Stimulated activated CD4-positive, alpha-beta T cell treated with anti-CD3 and anti-CD28 coated beads, Interleukin-15, amount 100 ng/mL, for 48 hours (primary cell): ENCODE measurements at places on chromosomes 16 and 17.

- DNase-seq: no peak
Observed at GRCh38 chr17:8706431-8706830, 38.2 kb downstream of the CCDC42 start.

GRCh38 chr17:75406222-75406615 is 741 bp upstream of the GRB2 start:
- DNase-seq: no peak

DNA sequence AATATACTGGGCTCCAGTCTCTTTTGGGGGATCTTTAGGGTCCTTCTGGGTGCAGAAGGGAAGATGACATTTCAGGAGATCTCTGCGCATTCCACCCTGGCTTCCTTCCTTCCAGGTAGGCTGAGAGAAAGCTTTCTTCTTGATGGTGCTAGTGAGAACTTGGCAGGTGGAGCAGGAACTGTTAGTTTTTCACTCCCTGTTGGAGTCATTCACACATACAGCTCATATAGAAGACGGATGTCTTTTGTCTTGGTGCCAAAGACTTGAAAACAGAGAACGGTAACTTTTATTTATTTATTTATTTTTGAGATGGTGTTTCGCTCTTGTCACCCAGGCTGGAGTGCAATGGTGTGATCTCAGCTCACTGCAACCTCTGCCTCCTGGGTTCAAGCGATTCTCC is 43.9 kb downstream of the PITPNC1 start:
- no peak for DNase-seq

DNA sequence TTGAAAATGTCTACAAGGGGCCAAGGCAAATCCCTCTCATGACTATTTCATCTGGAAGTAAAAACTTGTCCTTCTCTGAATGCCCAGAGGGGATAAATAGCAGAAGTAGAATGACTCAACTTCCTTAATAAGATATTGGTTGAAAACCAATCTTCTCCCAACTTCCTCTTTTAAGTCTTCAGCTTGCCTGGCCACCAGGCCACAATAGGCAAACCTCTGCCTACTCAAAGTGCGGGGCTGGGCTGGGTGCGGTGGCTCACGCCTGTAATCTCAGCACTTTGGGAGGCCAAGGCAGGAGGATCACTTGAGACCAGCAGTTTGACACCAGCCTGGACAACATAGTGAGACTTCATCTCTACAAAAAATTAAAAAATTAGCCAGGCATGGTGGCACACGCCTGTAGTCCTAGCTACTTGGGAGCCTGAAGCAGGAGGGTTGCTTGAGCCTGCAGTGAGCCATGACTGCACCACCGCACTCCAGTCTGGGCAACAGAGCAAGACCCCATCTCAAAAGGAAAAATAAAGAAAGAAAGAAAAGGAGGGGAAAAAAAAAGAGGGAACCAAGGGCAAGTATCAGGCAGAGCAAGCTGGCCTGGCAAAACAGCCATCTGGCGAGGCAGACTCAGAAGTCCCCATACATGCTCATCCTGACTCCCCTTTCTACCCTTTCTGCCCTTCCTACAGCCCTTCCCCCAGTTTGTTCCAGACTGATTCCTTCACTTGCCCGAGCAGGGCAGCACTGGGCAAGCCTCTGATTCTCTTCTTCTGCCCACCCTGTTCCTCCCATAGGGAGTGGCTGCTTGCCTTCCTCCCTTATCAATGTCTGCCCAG is 20.6 kb downstream of the MAP3K14 start:
- DNase-seq: no peak

DNA sequence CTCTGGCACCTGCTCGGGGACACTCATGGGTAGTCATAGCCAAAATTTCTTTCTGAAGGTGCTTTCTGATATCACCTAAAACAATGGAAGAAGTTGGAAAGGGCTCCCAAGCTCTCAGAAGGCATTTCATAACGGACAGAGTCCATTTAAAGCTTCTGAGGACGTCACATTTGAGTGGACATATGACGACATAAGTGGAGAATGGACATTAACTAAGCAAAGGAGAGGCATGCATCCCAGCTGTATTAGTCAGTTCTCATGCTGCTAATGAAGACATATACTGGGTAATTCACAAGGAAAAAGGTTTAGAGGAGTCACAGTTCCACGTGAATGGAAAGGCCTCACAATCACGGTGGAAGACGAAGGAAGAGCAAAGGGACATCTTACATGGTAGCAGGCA is 260.2 kb upstream of the DYNLRB2 start:
- DNase-seq: no peak

GRCh38 chr16:81198635-81199034 is 39.9 kb upstream of the BCO1 start:
- no peak for DNase-seq

GRCh38 chr16:4266372-4266771 is 6.5 kb downstream of the TFAP4 start:
- DNase-seq: no peak

GRCh38 chr17:48523010-48523409 is 7.8 kb downstream of the HOXB1 start:
- DNase-seq: no peak

DNA sequence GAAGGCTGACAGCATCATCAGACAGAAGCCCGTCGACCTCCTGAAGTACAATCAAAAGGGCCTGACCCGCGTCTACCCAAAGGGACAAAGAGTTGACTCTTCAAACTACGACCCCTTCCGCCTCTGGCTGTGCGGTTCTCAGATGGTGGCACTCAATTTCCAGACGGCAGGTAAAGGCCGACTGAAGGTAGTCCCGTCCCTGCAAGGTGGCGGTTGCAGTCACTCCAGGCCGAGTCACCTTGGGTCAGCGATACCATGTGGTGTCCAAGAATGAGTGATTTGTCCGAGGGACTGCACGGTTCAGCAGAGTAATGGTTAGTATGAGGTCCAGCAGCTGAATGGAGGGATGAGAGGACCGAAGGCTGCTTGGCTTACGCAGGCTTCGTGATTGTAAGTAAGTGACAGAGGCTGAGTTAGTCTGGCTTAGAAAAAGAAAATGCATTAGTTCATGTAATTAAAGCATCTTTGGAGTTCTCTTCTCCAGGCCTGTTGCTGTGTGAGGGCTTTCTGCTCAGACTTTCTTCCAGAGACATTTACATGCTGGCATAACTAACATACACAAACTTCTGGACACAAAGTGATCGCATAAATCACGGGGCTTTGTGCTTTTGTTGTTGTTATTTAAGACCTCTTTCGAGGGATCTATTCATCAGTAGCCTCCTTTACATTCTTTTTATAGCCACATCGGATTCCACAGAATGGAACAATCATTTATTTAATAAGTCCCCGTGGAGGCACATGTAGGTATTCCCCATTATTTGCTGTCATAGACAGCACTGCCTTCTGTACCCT is 74.9 kb downstream of the SDR42E1 start:
- no peak for DNase-seq

GRCh38 chr17:63420868-63421680 is 25.0 kb downstream of the CYB561 start:
- no peak for DNase-seq

GRCh38 chr16:81611721-81612120 is 167.1 kb downstream of the CMIP start:
- DNase-seq: no peak

- DNase-seq: no peak
Observed at GRCh38 chr16:70434484-70435260, 4.2 kb downstream of the ST3GAL2 start.

- no peak for DNase-seq
Observed at GRCh38 chr17:77887464-77888241, 70.8 kb upstream of the TNRC6C start.

- DNase-seq: no peak
Observed at GRCh38 chr17:76867578-76868175, 527 bp upstream of the MGAT5B start.

- no peak for DNase-seq
Observed at GRCh38 chr16:17105239-17105797, 365.4 kb downstream of the XYLT1 start.

GRCh38 chr17:66378296-66378695 is 75.9 kb downstream of the PRKCA start:
- no peak for DNase-seq

DNA sequence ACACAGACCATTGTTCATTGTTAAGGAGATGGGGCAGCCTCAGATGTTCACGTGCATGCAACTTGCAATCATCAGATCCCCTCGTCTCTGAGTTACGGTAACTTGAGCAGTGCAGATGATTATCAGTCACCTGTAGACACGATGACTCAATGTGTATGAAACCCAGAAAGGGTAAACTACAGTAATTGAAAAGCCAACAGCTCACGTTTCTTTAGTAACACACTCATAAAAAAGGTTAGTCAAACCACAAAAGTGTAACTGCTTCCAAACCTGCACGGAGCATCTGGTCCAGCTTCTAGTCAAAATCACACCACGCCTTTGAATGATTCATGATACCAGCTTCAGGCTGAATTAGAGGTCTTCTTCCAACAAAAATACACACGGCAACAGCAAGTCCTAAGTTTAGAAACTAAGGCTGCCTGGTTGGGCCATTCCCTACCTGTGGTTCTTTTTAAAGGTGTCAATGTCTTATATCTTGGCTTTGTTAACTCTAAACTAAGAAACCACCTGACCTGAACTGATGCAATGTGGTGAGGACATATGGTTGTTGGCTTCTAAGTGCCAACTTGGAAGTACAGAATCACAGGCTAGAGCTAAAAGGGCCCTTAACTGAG is 32.3 kb downstream of the GRB7 start:
- DNase-seq: peak; percentile 71

DNA sequence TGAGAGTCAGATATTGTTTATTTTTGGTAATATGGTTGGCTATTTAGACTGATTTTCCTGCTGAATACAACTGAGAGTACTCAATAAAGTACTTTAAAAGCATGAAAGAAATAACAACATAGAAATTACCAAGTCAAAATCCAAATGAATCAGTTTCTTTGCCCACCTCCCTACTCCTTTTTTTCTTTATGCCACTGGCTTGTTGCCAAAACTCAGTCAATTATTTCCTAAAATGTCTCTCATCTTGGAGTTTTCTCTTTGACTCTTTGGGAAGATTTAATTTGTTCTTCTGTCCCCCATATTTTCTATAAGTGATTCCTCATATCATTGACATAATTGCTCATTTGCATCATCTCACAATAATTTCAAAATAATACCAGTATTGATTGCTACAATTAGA is 2.6 kb upstream of the OMG start:
- DNase-seq: no peak

DNA sequence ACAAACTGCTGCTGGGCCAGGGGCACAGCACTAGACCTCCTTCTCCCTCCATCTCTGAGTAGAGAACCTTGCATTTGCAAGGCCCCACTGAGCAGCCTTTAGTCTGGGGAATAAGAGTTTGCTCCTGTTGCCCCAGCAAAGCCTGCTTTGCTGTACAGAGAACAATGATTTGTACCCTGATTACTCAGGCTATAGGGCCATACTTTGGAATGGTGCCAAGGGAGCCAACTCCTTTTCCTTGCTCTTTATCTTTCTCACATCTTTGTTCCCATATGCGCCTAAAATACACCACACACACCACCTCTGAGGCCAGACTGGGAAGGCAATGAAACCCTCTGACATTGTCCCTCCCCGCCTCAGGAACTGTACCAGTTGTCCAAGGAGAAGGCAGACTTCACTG is 21.2 kb downstream of the LIG3 start:
- no peak for DNase-seq

GRCh38 chr17:39776252-39776651 is 38.5 kb downstream of the GRB7 start:
- DNase-seq: no peak

DNA sequence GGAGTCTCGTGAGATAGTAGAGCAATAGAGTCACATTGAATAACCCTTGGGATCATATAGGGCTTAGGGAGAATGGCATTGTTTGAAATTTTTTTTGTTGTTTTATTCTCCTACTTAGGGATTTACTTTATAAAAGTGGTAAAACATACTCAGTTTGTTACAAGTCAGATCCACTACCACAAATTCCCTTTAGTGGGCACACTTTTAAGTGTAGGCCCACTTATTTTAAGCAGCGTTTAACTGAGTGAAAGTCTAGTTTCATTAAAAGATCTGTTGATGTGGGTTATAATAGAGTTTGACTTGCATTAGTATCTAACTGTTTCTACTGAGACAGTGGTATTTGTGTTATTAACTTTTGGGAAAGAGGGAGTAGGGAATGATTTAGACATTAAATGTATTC is 49.3 kb downstream of the USP10 start:
- no peak for DNase-seq

GRCh38 chr16:31507617-31507928 is 618 bp downstream of the RUSF1 start:
- DNase-seq: no peak

DNA sequence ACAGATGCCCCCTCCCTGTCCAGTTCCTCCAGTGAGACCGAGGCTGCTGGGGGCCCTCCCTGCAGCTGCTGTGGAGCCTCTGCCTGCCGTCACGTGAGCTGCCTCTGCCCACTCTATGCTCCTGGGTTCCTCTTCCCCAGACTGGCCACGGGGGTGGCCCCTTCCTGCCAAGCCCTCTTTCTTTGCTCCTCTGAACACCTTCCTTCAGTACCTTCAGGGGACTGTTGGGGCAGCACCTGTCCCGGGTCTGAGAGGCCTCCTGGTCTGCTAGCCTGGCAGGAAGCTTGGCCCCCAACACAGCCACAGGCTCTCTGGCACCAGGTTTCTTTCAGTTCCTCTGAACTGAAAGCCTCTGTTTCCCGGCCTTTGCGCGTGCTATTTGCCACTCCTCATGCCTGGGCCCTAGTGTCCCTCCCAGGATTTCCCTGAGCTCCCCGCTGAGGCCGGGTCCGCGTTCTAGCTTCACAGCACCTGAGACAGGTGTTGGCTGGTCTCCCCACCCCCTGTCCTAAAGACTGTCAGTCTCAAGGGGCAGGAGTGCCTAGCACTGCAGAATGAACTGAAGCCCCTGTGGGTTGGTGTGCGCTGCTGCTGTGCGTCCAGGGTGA is 6.6 kb upstream of the ATP6V0C start:
- no peak for DNase-seq

DNA sequence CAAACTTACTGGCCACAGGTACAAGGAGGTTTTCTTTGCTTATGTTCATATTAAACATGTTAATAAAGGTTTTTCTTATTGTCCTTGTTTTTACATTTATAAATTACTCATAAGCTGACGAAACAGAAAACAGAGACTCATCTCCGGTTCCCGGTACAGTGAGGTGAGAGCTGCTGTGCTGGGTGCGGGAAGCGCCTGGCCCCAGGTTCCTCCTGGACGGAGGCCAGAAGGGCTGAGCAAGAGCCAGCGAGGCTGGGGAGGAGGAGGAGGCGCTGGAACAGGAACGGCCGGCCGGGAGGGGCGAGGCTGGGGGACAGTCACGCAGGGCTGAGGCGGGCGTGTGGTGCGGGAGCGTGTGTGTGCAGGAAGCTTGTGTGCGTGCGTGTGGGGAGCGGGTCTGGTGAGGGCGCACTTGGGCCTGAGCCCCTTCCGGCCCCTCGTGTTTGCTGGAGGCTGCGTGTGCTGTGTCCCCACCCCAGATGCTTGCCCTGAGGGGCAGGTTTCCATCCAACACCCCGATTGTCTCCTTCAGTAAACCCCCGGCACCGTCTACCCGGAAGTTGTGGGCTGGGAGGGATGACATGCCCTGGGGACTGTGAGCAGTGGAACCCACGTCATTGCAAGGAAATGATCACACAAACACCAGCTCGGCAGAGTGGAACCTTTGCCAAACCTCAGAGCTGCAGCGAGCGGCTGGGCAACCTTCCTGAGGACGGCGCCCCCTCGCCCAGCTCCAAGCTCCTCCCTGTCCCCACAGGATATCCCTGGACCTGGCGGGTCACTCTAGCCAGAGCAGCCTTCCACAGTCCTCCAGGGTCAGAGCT is 19.5 kb downstream of the CD7 start:
- peak; percentile 91 for DNase-seq

- DNase-seq: no peak
Observed at GRCh38 chr16:10552281-10552680, 28.1 kb downstream of the EMP2 start.

- DNase-seq: no peak
Observed at GRCh38 chr16:65644821-65645220, 523.0 kb upstream of the CDH11 start.
